Omental fat pad (tissue), 4 donors: ENCODE measurements at places on chromosomes 16 and 17. TPM values are rescaled to one million over a fixed set of nuclear protein-coding genes. Genes with fewer than 3 reads are reported as not detected.

The KIF19 gene
- total RNA-seq = 0.72 TPM

The TBX21 gene
- total RNA-seq = 2.8 TPM

The SLC16A5 gene
- 17.1 TPM for total RNA-seq

The KRTAP1-5 gene
- total RNA-seq = not detected

The TBC1D3E gene
- total RNA-seq = not detected

The GPR179 gene
- not detected for total RNA-seq

The SULT1A4 gene
- 39.2 TPM for total RNA-seq

The MAPT gene
- total RNA-seq = 4.7 TPM

The KRT28 gene
- total RNA-seq = not detected

The STX8 gene
- total RNA-seq = 86.9 TPM

The KRTAP4-1 gene
- not detected for total RNA-seq

The LRRC37A gene
- 4.2 TPM for total RNA-seq

DNA sequence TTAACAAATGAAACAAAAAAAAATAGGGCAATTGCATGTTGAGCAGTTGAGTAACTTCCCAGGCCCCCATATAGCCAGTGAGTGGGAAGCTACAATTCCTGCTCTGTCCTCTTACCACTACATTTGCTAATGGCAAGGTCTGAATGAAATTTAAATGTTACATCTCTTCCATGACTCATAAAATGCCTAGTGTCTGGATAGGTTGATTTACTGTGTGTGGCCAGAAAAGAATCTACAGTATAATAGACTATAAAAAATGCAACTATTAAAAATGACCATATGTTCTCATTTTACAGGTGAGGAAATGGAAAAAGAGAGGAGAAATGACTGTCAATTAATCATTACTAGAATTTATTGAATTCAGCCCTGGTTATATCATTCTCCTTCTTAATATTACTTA, 1199.3 kb downstream of the CDH11 start:
- no peak for DNase-seq

GRCh38 chr17:19317359-19318095, 45.0 kb downstream of the B9D1 start:
- peak; percentile 46 for DNase-seq

- no peak for DNase-seq
These were observed 8.3 kb downstream of the TUBB3 start for GRCh38 chr16:89931305-89931896.

- DNase-seq = no peak
These were observed 5.0 kb upstream of the HSD17B1 start for GRCh38 chr17:42547698-42548069.

- DNase-seq = no peak
These were observed 5.7 kb upstream of the BANP start for GRCh38 chr16:87945351-87946042.

DNA sequence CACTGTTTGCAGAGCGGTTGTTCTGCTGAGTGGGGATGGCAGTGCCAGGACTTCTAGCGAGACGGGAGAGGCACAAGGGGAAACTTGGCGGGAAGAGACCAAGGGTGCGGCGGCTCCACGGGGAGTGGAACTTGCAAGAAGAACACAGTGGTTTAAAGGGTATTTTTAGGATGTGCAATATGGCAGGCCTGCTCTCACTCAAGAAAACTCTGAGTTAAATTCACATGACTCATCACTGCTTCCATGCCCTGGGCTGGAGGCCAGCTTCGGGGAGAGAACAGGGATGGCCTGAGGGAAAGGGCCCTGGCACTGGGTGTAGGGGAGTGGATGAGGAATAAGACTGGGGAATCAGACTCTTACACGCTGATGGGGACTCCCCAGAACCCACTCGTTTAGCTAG, 13.3 kb upstream of the CD300LD start:
- DNase-seq = peak; percentile 48

GRCh38 chr17:79047923-79048825, 24.2 kb downstream of the C1QTNF1 start:
- peak; percentile 22 for DNase-seq

GRCh38 chr16:89410794-89411309, 79.5 kb downstream of the ANKRD11 start:
- DNase-seq = no peak

- no peak for DNase-seq
These were observed 81.1 kb downstream of the RGS9 start for GRCh38 chr17:65218261-65218660.

DNA sequence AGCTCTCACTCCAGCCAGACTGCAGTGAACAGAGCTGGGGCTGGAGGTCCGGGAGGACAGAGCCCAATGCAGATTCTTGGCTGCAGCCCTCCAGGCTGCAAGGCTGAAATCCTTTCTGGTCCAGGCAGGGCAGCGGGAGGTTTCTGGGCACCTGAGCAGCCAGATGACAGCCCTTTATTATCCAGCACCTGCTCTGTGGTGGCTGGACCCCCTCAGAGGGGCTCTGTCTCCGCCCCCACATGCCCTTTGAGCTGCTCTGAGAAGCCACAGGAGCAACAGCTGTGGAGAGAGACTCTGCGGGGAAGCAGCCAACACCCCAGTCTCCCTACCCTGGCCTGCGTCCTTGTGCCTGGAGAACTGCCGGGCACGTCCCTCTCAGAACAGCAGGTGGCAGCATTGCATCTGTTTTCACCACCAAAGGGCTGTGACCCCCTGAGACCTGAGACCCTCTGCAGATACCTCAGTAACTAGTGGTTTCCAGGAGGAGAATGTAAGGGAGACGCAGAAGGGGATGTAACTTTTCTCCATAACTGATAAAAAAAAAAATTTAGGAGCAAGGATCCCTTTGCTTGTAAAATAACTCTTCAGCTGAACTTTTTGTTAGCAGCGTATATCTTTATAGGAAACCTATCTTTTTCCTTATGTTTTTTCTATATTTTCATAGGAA, 3.7 kb upstream of the CNP start:
- peak; percentile 65 for DNase-seq

DNA sequence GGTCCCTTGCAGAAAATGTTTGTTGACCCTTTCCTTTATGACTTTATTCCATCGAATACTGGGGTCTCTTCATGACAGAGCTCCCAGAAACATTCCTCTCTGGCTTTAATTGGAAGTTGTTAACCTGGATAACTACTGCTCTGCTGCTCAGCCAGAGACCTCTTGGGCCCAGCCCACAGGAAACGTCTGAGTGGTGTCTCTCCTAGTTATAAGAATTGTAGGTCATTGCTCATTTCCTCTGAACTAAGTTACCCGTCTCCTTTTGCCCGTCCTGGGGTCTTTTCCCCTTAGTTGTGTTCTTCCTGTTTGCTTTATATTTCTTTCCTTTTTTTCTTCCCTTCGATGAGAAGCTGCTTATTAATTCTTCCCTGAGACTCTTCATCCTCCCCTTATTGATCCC, 9.0 kb downstream of the MAP2K6 start:
- DNase-seq = no peak

DNA sequence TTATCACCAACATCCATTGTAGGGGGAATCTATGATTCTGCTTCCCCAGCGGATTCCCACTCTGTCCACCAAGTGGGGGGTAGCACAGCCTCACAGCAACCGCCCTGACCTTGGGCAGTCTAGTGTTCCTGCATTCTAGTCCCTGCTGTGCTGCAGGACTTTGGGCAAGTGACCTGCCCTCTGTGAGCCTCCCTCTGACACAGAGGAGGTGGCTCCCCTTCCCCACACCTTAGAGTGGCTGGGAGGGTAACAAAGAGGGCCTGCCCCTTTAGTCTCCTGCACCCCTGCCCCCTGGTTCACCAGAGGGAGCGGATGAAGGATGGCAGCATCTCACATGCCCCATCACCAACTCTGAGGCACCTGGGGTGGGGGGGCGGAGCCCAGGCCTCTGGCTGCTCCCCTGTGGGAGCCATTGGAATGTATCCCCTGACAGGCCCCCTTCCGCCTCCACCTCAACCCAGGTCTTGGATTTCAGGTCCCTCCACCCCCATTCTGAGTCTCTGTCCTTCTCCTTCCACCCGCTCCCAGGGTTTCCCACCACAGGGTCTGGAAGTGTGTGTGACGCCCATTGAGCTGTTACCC, 10.1 kb downstream of the GAS2L2 start:
- no peak for DNase-seq

DNA sequence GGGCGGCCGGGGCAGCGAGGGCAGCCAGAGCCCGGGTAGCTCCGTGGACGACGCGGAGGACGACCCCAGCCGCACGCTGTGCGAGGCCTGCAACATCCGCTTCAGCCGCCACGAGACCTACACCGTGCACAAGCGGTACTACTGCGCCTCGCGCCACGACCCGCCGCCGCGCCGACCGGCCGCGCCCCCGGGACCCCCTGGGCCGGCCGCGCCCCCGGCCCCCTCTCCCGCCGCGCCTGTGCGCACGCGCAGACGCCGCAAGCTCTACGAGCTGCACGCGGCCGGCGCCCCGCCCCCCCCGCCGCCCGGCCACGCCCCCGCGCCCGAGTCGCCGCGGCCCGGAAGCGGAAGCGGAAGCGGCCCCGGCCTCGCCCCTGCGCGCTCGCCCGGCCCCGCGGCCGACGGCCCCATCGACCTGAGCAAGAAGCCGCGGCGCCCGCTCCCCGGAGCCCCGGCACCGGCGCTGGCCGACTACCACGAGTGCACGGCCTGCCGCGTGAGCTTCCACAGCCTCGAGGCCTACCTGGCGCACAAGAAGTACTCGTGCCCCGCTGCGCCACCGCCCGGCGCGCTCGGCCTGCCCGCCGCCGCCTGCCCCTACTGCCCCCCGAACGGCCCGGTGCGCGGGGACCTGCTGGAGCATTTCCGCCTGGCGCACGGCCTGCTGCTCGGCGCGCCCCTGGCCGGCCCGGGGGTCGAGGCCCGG, 36.1 kb upstream of the ZC3H18 start:
- no peak for DNase-seq

DNA sequence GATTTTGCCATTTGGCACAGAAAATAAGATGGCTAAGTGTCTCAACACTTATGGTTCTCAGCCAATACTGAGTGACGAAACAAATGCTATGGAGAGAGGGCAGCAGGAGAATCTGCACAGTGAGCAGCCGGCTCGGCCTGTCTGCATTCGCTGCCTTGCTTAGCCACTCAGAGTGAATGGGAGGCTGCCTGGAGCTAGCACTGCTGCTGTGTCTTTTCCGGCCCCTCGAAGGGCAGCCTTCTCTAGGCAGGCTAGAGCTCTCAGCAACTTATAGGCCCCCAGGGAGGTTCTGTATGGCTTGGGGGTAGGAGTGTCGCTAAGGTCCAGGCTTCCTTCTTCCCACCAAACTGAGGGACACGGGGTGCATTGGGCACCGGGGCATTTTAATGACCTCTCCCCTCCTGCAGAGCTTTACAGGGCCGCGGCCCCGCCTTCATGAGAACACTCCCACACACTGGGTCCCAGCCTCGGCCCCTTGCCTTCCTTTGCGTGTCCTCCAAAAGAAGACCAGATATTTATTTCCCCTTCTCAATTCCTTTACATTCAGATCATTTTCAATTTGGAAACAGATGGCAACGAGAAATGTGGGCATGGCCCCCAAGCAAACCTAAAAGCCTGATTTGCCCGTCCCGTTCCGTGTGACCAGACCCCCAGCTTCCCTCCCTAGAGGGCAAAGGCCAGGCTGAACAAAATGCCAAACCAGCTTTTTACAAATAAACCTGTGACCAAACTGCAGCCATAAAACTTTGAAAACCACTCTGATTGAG, 670.9 kb downstream of the TOX3 start:
- DNase-seq = no peak

DNA sequence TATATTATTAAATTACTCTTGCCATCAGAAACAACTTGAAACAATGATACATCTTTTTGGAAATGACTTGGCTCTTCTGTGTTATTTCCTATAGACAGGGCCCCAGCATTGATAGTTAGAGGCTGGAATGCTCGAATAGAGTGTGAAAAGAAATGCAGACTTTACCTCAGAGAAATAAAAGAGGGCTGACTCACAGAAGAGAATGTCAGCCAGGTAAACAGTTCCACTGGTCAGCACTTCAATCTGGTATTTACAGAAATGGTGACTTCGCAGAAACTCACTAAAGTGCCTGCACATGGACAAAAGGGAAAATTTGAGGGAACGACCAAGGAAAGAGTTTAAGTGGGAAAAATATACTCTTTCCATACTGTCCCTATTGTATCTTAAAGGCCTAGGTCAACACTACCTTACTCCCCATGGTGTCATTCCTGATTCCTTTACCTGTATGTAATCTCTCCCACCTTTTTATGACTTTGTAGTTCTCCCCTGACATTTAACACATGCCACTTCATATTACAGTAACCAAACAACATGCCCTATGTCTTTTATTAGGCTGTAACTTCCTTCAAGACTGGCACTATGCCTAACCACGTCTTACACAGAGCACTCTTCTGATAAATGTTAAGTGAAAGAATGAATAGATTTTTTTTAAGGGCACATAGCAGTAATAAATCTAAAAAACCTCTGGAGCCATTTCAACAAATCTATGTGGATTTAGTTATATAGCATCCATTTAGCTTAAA, 36.7 kb downstream of the AKAP10 start:
- DNase-seq = no peak
